ENCODE measurements at places on chromosomes 5 and 9. TPM values are rescaled to one million over a fixed set of nuclear protein-coding genes. Genes with fewer than 3 reads are reported as not detected.

Gene BSPRY
- total RNA-seq, result not detected

Gene ADRA1B
- 16.4 TPM for total RNA-seq

Gene PCDH12
- not detected for total RNA-seq

Gene HRCT1
- total RNA-seq, result 0.32 TPM

Data from A549 treated with GW870086 at 1 μM for 4 hours (cell line).